Vagina (tissue), 2 donors: ENCODE measurements at places on chromosomes 6 and 20. TPM values are rescaled to one million over a fixed set of nuclear protein-coding genes. Genes with fewer than 3 reads are reported as not detected.
A peak's percentile ranks its signal among the peaks of the same experiment; 100 is the strongest.

KCNB1 gene
- 2.0 TPM for total RNA-seq

GRCh38 chr6:29764422-29765196 is 41.4 kb downstream of the HLA-F start:
- DNase-seq, result peak; percentile 34
- no peaks in the 10 kb centered on the region for H3K36me3 ChIP-seq
- H3K4me3 ChIP-seq, result no peak overlapping the region
- H3K27me3 ChIP-seq, result no peaks in the 10 kb centered on the region
- no peaks in the 10 kb centered on the region for H3K4me1 ChIP-seq

GRCh38 chr20:33679758-33680485 is 5.7 kb upstream of the NECAB3 start:
- no peak overlapping the region for H3K27ac ChIP-seq
- no peaks in the 10 kb centered on the region for H3K27me3 ChIP-seq
- H3K36me3 ChIP-seq, result no peaks in the 10 kb centered on the region
- no peak overlapping the region for H3K4me3 ChIP-seq
- no peak for DNase-seq

DNA sequence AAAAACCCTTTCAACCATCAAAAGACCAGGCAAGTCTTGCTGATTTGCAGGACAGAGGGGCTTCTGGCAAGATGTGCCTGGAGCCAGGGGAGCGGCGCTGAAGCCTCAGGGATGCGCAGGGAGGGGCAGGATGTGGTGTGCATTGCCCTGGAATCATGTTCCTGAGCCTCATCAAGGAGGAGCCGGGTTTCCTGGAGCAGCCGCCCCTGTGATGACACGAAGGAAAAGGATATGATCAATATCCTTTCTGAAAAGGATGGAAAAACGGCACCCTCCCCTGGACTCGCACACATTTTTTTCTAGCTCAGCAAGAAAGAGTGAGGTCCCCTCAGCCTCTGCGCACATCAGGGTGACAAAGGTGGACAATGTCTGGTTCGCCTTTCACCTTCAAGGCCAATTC is 173.1 kb upstream of the SSTR4 start:
- H3K36me3 ChIP-seq, result no peaks in the 10 kb centered on the region
- DNase-seq, result no peak
- no peak overlapping the region for H3K4me3 ChIP-seq
- no peaks in the 10 kb centered on the region for H3K4me1 ChIP-seq
- H3K27ac ChIP-seq, result no peak overlapping the region

DNA sequence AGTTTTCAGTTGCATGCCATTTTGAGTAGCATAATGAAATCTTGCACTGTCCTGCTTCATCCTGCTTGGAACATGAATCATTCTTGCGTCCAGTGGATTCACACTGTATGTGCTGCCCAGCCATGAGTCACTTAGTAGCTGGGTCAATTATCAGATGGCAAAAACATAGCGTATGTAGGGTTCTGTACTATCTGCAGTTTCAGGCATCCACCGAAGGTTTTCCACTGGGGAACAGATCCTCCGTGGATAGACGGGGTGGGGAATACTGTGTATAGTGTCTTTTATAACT is 61.4 kb downstream of the IL22RA2 start:
- DNase-seq, result no peak
- H3K27ac ChIP-seq, result no peak overlapping the region
- H3K4me3 ChIP-seq, result no peak overlapping the region
- H3K27me3 ChIP-seq, result no peaks in the 10 kb centered on the region

- peaks cover 58% of the 10 kb centered on the region for H3K4me1 ChIP-seq
- no peak for DNase-seq
- H3K27me3 ChIP-seq, result no peaks in the 10 kb centered on the region
- H3K27ac ChIP-seq, result peak overlapping the region; percentile 92
- H3K36me3 ChIP-seq, result no peaks in the 10 kb centered on the region
Measured at GRCh38 chr6:35016502-35017321, 124.4 kb downstream of the TCP11 start.

GRCh38 chr6:145070791-145071190 is 664.5 kb downstream of the EPM2A start:
- no peak overlapping the region for H3K27ac ChIP-seq
- H3K4me3 ChIP-seq, result no peak overlapping the region
- H3K36me3 ChIP-seq, result no peaks in the 10 kb centered on the region

DNA sequence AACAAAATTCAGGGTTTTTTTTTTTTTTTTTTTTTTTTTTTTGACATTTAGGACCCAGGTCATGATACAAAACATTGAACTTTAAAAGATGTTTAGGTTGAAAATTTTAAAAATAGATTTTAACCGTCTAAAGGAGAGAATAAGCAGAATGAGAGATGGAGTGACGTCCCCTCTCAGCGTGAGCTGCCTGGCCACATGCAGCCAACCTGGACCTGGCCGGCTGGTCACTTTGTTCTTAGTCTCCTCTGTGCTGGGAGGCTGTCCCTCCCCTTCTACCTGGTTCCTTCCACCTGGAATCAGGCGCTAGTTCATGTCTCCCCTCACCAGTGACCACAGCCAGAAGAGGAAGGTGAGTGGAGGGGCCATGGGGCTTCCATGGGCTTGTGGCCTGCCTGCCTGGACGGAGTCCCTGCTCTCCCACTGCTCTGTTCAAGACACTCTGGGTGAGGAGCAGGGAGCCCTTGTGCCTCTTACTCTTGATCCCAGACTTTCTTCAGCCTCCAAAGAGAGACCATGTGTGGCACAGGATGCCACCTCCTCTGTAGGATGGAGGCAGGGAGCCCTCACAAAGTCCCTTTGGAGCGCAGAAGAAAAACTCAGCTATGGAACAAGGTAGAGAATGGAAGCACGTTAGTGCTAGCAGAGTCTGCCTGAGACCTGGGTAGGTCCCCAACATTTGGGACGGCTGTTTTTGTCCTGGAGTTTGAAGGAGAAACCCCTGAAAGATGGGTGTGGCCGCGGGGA is 31.7 kb downstream of the IRF4 start:
- H3K27ac ChIP-seq, result peak overlapping the region; percentile 93
- no peak for DNase-seq

DNA sequence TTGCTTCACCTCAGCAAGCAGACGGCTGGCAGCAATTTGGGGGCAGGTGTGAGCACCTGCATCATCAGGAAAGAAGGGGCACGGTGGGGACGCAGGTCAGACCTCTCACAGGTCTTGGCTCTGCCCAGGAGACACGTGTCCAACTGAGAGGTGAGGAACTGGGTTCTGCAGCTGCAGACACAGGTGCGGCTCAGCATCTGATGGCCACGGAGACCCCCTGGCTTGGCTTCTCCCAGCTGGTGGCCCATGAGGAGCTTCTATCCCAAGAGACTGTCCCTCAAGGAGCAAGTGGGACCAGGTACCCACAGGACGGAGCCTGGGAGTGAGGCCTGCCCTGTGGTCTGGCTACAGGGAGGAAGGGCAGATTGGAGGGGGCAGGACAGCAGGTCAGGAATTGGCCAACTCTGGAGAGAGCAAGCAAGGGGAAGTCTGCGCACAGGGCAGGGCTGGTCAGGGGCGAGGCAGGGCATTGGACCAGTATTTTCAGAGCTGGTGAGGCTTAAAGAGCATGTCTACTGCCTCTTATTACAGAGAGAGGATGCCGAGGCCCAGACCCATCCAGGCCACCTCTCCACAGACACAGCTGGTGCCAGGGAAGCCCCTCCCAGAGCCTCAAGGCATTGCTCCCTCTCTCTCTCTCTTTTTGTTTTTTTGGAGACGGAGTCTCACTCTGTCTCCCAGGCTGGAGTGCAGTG is 4.2 kb downstream of the STMN3 start:
- H3K27ac ChIP-seq, result no peak overlapping the region
- H3K27me3 ChIP-seq, result no peaks in the 10 kb centered on the region
- no peaks in the 10 kb centered on the region for H3K36me3 ChIP-seq
- DNase-seq, result no peak

GRCh38 chr20:19143890-19144289 is 68.6 kb upstream of the SLC24A3 start:
- H3K27ac ChIP-seq, result no peak overlapping the region
- no peaks in the 10 kb centered on the region for H3K36me3 ChIP-seq
- H3K27me3 ChIP-seq, result no peaks in the 10 kb centered on the region
- H3K4me1 ChIP-seq, result no peaks in the 10 kb centered on the region

DNA sequence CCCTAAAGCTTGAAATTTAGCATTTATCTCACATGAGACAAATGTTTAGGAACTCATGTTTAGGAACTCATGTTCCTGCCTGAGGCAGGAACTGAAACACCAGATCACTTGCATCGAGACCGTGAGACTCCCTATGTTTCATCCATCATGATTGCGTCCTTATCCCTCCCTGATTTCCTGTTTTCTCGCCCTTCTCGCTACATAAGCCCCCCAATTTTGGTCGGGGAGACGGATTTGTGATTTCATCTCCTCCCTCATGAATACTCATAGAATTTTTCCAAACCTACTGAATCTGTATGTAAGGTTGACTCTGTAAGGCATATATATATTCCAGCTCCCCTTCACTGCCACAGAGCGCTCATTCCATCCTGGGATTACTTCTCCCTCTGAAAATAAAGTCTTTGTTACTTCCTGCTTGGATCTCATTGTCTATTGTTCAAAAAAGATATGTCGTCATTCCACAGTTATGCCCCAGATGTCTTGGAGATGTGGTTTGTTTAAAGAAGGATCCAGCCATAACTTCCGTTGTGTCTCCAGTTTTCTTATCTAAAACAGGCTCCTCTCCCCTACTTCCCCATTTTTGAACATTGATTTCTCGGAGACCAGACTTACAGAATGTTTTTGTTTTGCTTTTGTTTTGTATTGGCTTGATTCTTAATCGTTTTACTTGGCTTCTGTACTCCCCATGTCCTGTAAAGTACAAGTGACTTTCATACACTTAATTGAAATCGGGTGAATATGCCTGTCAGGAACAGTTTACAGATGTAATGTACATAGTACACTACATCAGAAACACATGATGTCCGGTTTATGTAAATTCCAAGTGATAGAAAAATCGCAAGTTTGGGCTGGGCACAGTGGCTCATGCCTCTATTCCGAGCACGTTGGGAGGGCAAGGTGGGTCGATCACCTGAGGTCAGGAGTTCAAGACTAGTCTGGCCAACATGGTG is 118.7 kb downstream of the HFE start:
- no peaks in the 10 kb centered on the region for H3K36me3 ChIP-seq
- H3K27ac ChIP-seq, result peak overlapping the region; percentile 75
- H3K4me3 ChIP-seq, result peak overlapping the region; percentile 60
- no peaks in the 10 kb centered on the region for H3K27me3 ChIP-seq

DNA sequence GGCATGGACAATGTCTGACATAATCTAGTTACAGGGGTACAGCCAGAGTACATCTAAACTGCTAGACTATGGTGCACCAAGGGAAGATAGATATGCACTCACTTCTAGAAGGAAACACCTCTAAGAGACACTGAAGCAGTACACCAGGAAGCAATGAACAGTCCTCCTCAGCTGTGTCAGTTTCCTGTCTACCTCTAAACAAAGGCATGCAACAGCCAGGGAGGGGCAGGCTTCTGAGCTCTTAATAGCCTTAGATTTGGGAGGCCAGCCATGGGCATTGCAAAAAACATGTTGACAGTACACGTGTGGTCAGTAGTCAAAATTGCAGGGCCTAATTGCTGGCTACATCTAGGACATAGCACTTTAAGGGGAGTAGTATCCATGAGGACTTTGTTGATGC is 21.4 kb downstream of the CRYBG1 start:
- H3K36me3 ChIP-seq, result no peaks in the 10 kb centered on the region
- no peak for DNase-seq
- H3K4me3 ChIP-seq, result no peak overlapping the region
- H3K4me1 ChIP-seq, result peaks cover 5% of the 10 kb centered on the region

GRIK2 gene
- 8.8 TPM for total RNA-seq

DNA sequence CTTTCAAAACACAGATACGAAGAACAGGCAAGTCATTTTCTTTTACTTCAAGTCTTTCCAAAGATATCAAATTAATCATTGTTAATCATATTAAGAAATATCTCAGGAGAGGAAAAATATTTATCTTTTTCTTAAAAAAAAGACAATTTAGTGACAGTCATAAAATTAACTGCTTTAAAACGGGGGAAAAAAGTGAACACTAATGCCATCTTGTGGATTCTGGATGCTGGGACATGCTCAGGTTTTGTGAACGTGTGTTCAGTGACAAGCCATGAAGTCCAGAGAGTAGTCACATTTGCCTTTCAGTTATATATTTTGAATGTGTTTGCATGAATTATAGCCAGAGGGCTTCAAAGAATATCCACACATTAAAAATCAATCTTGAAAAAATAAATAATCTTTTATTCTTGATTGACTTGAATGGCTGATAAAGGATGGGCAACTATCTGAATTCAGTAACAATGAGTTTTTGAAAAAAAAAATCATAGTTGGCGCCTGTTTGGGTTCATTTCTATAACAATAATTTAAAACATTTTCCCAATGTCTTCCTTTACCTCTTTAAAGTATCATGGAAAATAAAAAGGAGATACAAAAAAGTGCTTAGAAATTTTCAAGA is 74.7 kb upstream of the NOX3 start:
- no peak overlapping the region for H3K4me3 ChIP-seq
- DNase-seq, result no peak
- no peaks in the 10 kb centered on the region for H3K36me3 ChIP-seq
- no peaks in the 10 kb centered on the region for H3K4me1 ChIP-seq
- no peak overlapping the region for H3K27ac ChIP-seq

RHAG gene
- total RNA-seq, result 2.5 TPM

TREM1 gene
- total RNA-seq, result 0.98 TPM

DEFB124 gene
- total RNA-seq, result not detected

DNA sequence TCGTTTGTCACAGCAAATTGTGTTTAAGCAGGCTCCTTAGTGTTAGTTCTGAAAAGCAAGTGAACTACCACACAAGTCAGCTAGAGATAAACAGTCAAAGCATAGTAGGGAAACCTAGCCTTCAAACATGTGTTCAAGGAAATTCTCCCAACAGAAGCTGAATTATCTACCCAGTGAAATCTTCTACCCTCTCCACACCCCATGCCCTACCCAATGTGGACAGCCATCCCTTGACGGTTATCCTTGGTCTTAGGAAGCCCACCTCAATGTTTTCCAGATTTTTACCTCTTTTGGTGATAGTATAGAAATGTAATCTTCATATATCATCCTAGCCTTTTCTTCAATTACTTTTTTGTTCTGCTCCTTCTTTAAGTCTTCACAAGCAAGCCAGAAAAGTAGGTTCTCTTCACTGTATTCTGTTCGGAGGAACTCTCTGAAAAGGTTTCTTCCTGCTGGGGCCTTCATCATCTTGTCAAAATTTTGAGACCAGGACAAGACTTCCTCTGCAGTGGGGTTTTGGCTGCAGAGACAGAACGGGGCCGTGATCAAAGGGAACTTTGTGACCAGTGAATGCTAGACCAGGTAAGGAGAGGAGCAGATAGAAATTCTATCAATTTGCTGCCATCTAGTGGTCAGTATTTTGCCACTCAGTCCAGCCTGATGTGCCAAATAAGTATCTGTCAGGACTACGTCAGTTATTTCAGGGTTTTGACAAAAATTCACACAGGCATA is 21.6 kb upstream of the MTRF1L start:
- H3K36me3 ChIP-seq, result no peaks in the 10 kb centered on the region
- no peaks in the 10 kb centered on the region for H3K4me1 ChIP-seq
- no peak overlapping the region for H3K4me3 ChIP-seq
- DNase-seq, result no peak
- no peaks in the 10 kb centered on the region for H3K27me3 ChIP-seq
- no peak overlapping the region for H3K27ac ChIP-seq

SIRPB2 gene
- 2.9 TPM for total RNA-seq

GRCh38 chr6:113690281-113691259 is 166.6 kb upstream of the MARCKS start:
- peaks cover 18% of the 10 kb centered on the region for H3K4me1 ChIP-seq
- DNase-seq, result no peak
- H3K36me3 ChIP-seq, result no peaks in the 10 kb centered on the region
- no peaks in the 10 kb centered on the region for H3K27me3 ChIP-seq
- H3K4me3 ChIP-seq, result no peak overlapping the region
